LoVo (cell line): ENCODE measurements at places on chromosomes 2 and 18.

DNA sequence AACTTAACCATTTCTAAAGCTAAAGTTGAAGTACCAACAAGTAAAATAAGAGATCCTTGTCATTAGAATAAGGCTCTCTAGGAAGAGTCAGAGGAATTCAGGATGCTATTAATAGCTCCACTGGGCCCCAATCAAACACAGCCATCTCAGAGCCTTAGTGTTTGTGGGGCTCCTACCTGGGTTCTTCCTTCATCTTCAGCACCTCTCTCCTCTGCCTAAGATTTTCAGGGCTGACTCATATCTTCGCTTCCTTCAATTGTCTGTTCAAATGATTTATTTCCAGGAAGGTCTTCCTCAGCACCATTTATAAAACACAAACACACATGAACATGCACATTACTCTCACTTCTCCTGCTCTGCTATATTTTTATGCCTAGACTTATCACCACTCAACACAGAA, 119.5 kb downstream of the COL6A3 start:
- DNase-seq, result no peak

DNA sequence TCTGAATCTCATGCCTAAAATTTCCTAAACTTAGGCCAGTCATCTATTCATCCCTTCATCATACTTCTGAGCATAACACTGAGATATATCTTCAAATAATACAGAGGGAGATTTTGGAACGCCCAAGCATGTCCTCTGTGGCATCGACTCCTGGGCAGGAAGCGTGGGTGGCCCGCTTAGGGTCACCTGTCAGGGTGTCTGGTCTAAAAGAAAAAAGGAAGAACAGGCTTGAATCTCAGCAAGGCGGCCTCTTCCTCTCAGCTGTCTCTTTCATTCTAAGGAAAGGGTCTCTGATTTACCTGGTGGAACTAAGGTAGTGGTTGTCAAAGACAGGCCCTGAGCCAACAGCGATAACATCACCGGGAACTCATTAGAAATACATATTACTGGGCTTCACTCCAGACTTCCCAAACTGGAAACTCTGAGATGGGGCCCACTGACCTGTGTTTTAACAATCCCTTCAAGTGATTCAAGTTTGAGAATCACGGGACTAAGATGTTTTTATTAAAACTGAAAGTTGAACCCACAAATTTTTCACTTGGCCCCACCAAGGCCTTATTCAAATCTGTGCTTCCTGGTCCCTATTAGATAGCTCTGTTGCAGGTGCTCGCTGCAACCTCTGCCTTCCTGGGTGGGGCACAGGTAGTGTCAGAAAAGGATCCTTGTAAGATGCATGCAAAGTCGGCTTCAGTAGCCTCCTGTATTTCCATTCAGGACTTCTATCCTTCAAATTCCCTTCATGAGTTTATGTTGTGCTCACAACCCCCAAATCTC, 162.3 kb upstream of the CCDC68 start:
- DNase-seq, result no peak

DNA sequence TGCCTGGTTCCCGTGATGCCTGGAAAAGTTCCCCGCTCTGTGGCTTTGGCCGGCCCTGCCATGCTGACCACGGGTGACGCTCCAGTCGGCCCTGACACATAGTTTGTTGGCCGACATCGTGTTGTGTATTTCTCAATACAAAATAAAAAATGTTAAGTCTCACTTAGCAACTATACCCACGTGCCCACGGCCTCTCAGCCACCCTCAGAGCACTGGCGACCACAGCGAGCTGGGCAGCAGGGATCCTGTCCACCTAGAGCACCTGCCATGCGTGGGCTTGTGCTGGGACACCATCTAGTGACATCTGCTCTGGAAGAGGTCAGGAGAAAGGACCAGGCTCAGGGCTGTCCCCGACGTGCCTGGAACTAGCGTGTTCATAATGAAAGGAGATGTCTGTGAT, 261.7 kb downstream of the HDAC4 start:
- no peak for DNase-seq

- DNase-seq, result peak; percentile 96
These were observed at the start of gene PUM2 for GRCh38 chr2:20350753-20351554. PUM2 (minus strand) TSS chr2:20350844; CDS start chr2:20327360, 23,484 bp downstream.

GRCh38 chr2:237691029-237691907, 63.9 kb downstream of the LRRFIP1 start:
- peak; percentile 7 for DNase-seq

DNA sequence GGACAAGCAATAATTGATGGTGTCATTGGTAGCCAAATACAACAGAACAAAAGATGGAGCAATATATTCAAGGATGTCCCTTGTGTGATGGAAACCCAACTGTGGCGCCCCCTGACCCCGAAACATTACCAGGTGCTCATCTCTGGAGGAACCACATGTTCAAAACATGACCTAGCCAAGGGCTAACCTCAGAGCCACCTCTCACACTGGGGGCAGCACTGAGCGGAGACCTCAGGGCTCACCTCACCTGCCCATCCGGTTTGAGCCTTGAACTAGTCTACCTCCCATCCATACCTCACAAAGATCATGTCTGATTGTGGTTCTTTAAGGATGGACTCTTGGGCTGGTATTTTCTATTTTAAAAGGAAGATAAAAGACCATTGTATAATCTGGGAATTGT, 314.4 kb upstream of the CDH7 start:
- no peak for DNase-seq

DNA sequence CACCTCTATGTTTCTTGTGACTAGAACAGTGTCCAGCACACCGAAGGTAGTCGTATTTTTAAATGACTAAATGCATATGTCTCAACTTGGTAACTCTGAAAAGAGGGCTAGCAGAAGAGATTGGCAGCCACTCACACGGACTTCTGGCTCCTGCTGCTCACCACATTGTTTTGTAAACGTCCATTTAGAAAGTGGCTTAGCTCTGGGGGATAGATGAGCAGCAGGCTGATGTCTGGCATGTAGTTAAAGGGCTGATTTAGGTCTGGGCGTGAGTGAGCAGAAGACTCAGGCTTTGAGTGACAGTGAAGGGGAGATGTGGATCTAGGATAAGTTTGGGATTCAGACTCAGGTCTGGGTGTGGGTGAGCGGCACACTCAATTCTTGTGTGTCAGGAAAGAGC, 372.9 kb upstream of the HS6ST1 start:
- DNase-seq, result no peak

GRCh38 chr2:177759443-177759842, 313.1 kb downstream of the PDE11A start:
- DNase-seq, result no peak

- DNase-seq, result no peak
These were observed 125.9 kb downstream of the TTC32 start for GRCh38 chr2:19775838-19776237.

GRCh38 chr2:226882606-226883005, 46.8 kb downstream of the RHBDD1 start:
- no peak for DNase-seq

DNA sequence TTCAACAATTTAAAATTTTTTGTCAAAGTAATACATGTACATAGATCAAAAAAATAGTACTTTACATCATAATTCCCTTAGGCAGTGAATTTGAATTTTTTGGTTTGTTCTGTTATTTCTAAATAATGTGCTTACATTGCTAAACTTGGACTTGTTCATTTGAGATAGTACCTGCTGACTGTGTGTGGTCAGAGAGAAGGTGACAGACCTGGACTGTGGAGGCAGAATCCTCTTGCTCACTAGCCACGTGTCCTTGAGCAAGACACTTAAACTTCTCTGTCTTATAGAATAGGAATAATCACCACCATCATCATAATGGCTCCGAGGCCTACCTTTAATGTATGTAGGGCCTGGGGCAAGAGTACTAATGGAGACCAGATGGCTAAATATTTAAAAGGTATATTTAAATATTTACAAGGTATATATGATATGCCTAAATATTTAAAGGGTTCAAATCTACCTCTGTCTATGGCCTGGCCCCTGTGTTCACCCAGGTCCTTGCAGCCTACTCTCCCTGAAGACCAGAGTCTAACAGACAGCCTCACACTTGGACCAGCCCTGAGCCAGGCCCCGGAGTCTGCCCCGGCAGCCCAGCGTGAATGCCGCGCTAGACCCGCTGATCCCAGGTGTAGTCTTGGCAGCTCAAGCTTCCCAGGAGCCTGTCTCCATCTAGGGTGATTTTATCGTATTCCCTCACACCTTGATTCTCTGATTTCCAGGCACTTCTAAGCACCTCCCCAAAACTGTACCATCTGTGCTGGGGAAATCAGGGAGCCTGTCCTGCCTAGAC, 33.5 kb downstream of the ZNF532 start:
- no peak for DNase-seq

- no peak for DNase-seq
These were observed 826 bp downstream of the KCNE4 start for GRCh38 chr2:223052548-223053483.

- DNase-seq, result no peak
These were observed 340.0 kb upstream of the GULP1 start for GRCh38 chr2:187951470-187952218.

DNA sequence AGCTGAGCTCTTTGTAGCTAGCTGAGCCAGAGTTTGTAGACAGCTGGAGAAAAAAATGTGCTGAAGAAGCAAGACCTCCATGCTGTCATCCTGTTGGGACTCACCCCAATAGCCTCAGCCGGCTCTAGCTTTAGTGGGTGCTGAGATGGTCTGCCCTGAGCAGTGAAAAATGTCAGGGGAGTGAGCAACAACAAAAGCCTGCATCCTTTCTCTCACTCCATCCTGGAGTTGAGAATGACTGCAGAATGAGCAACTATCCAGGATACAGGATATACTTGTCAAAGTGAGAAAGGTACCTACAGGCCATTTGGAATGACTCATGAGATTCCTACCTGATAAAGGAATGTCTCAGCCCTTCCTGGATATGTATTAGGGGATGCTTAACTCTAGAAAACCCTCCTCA, 146.1 kb upstream of the DLX2 start:
- DNase-seq, result peak; percentile 40

DNA sequence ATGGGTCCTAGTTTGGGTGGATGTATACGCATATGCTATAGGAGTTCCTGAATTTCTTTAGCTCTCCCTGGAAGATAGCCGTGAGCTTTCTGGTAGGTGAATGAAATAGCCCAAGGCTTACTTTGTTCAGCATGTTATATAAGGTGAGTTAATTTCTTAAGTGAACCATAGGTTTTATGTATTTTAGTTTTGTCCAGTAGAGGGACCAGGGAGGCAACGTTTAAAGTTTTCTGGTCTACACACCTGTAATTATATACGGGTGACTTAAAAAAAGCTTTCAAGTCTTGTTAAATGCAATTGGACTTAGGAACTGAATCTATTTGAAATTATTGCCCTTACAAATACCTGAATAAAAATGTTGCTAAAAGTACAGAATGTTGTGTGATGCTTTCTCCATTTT, 402.5 kb upstream of the DDX18 start:
- DNase-seq, result no peak
